ENCODE measurements at places on chromosomes 6 and 20.

DNA sequence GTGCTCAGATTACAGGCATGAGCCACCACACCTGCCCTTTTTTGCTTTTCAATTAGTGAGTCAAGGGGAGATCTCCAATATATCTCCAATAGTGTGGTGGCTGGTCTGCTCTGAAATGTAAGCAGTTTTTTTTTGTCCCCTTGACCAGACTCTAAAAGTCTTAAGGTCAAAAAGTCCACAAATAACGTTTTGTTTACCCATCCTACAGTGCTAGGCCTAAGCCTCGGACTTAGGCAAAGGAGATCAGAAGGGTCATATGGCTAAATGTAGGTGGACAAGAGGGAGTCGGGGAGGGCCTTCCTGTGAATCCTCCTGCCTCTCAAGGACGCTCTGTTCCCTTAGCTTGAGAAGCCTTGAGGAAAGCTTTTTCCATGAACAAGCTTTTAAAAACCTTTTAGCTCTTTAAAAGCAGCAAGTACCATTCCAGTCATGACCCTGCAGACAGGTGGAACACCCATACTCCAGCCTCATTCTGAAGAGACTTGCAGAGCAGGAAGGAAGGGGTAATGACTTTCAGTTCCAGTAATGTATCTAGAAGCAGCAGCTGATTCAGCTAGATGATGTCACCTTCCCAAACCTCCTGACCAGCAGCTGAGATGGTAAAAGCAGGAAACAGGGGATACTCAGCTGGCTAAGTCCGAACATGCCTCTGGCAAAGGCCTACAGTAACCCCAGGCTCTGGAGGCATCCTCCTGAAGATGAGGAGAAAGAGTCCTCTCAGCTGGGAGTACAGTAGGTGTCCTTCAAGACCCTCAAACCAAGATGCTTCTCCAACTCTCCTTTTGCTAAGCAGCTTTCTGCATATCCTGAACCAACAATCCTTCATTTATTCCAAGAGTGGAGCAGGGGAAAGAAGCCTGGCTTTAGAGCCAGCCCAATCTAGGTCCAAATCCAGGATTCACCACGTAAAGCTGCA is 23.6 kb downstream of the BCL2L1 start:
- DNase-seq: no peak

- DNase-seq: no peak
Measured at GRCh38 chr6:108568101-108568500, 7.4 kb downstream of the FOXO3 start.

- no peak for DNase-seq
Measured at GRCh38 chr20:17570347-17571152, 675 bp downstream of the DSTN start.

GRCh38 chr20:47781632-47782031 is 3.6 kb downstream of the SULF2 start:
- no peak for DNase-seq

GRCh38 chr6:751765-752164 is 58.8 kb upstream of the EXOC2 start:
- no peak for DNase-seq

DNA sequence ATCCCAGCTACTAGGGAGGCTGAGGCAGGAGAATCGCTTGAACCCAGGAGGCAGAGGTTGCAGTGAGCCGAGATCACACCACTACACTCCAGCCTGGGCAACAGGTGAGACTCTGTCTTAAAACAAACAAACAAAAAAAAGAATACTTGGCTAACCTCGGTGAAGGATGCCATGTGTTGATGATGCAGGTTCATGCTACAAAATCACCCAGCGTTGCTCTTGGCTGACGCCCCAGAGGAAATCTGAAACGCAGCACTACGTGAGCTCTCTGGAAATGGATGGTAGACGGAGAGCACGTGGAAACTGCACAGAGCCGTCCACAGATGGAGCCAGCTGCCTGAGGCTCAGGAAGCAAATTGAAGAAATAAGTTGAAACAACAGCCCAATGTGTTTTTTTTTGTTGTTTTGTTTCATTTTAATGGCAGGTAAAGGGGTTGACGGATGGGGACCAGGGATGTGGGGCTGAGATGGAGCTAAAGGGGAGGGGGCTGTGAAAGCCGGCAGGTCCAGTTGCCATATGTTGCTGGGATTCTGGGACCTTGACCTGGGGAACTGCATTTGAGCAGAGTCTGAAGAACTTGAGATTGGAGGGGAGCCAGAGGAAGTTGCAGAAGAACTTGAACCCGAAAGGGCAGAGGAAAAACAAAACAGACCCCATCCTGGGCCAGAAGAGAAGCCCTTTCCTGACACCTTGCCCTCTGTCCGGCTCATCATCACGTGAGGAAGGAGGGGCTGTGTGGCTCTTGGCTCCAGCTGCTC is 12.8 kb upstream of the MANBAL start:
- peak; percentile 19 for DNase-seq

Data from CD4-positive, alpha-beta memory T cell (primary cell).